ENCODE measurements at places on chromosomes 3 and 15.

- no peak for DNase-seq
These were observed 406.4 kb upstream of the PROK2 start for GRCh38 chr3:72191209-72191960.

DNA sequence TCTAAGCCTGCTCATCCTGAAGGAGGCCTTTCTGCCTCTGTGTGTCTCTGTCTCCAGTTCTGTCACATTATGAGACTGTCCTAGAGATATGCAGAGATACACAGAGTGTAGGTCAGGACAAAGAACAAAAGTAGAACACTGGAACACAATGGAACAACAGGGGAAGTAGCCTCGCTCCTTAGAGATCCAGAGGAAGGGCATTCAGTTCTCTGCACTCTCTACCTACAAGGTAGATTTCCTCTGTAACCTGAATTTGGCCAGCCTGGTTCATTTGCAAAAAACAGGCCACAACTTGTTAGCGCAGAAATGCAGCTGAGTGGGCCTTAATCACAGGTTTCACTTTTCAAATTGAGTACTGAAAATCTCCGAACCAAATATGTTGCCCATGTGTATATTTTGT is 19.4 kb downstream of the NEK10 start:
- no peak for DNase-seq

DNA sequence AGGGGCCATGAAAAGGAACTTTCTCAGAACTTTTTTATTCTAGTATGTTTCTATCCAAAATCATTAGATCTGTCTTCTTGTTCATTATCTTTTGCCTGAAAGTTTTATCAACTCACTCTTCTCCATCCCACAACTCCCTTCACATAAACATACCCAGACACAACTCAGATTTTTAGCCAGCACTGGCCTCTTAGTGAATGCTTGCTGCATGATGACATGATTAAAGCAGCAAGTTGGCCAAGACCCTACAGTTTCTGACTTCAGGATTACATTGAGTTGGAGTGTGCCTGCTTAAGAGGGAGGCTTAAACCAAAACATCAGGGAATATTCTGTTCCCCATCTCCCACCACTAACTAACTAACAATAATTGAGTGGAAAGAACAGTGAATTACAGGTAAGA is 38.1 kb downstream of the PLSCR2 start:
- DNase-seq = no peak

DNA sequence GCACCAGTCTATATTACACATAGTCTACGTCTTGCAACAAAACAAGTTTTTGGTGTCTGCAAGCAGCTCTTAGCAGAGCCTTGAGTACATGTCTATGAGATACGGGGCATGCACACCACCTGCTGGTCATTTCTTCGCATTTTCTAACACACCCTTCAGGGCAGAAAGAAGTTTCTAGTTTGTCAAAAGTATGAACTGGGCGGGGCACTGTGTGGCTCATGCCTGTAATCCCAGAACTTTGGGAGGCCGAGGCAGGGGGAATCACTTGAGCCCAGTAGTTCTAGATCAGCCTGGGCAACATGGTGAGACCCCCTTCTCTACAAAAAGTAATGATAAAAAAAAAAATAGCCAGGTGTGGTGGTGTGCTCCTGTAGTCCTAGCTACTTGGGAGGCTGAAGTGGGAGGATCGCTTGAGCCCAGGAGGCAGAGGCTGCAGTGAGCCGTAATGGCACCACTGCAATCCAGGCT is 64.2 kb upstream of the ARL8B start:
- DNase-seq = peak; percentile 64

GRCh38 chr3:141860766-141861513 is 15.5 kb upstream of the ATP1B3 start:
- DNase-seq = no peak

- DNase-seq = no peak
These were observed 21.5 kb downstream of the FAM43A start for GRCh38 chr3:194707147-194707540.

DNA sequence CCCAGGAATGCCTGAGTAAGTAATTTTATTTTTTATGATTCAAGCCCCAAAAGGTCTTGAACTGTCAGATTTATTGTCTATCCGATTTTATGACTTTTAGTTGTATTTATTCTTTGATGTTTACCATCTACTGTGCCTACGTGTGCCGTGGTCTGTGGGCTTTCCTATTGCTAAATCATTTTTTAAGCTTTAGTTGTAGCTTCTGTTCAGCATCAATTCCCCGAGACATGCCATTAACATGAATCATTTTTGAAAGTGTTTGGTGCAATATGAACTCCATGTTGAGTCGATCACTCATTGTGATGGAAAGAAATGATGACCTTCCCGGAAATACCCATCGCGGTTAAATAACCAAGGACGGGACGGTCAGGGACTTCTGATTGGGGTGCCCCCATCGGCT is 268.7 kb upstream of the THRB start:
- no peak for DNase-seq

GRCh38 chr3:186668426-186668825 is 2.6 kb downstream of the HRG start:
- DNase-seq = no peak

GRCh38 chr15:27868828-27869404 is 230.2 kb downstream of the OCA2 start:
- DNase-seq = no peak

DNA sequence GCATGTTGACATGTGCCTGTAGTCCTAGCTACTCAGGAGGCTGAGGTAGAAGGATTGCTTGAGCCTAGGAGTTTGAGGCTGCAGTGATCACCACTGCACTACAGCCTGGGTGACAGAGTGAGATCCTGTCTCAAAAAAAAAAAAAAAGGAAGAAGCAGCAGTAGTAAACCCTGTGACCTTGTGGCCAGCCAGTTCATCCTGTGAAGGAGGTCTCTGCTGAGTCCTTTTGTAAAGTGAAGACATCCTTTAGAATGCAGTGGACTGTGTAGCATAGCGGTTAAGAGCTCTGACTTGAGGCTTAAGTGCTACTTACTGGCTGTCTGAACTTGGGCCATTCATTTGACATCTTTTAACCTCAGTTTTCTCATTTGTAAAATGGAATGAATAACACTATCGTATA is 8.3 kb downstream of the EXOSC7 start:
- DNase-seq = no peak

DNA sequence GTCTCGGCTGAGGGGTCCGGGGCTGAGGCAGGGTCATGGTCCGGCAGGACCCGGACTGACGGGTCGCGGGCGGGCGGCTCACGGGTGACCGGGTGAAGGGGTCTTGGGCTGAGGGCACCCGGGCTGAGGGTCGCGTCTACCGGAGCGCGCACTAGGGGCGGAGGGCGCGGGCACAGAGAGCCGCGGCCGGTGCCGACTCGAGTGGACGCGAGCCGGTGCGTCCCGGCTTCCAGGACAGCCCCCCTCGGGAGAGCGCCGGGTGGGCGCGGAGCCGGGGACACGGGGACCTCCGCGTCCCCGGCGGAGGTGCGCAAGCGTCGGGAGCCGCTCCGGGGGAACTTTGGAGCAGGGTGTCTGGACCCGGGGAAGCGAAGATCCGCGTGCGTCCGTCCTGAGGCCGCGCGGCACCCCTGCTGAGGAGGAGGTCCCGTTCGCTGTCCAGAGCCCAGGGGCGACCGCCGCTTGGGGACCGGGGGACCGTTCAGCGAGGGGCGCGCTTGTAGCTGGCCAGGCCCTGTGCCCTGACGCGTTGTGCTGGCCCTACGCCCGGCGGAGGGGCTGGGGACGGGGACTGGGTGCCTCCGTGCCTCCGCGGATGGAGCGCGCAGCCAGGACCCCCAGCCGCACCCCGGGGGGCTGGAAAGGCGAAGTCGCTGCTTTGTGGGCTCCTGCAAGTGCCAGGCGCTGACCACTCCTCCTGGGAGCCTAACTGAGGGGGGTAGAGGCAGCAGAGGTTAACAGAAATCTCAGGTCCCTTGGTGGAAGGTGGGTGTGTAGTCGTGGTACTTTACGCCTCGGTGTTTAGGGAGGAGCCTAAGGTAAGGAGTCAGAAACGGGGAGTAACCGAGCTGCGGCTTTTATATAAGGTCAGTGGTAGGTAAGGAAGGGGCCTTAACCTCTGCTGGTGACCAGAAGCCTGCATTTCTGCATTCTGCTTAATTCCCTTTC is at the start of gene PPARG:
TSS of gene PPARG (plus strand) at position 889 of the 948 bp plus-strand sequence. CDS start 90,642 bp downstream, outside the sequence.
- DNase-seq = no peak

GRCh38 chr15:51750792-51751696 is at the start of gene TMOD2:
TSS of gene TMOD2 (plus strand) at chr15:51751597. CDS start at chr15:51766442, 14,845 bp downstream.
- DNase-seq = no peak

GRCh38 chr3:42013691-42014457 is 52.0 kb upstream of the ULK4 start:
- DNase-seq = no peak

- DNase-seq = no peak
These were observed 3.8 kb upstream of the GABPB1 start for GRCh38 chr15:50358845-50359244.

- no peak for DNase-seq
These were observed 1.3 kb downstream of the SACM1L start for GRCh38 chr3:45690336-45691035.

GRCh38 chr3:40876009-40876408 is 323.3 kb upstream of the CTNNB1 start:
- DNase-seq = no peak

GRCh38 chr3:143220741-143221140 is 101.2 kb downstream of the CHST2 start:
- DNase-seq = no peak

- no peak for DNase-seq
These were observed 19.4 kb upstream of the SERPINI2 start for GRCh38 chr3:167493244-167493643.

GRCh38 chr3:42300013-42300412 is 34.0 kb upstream of the CCK start:
- DNase-seq = no peak

DNA sequence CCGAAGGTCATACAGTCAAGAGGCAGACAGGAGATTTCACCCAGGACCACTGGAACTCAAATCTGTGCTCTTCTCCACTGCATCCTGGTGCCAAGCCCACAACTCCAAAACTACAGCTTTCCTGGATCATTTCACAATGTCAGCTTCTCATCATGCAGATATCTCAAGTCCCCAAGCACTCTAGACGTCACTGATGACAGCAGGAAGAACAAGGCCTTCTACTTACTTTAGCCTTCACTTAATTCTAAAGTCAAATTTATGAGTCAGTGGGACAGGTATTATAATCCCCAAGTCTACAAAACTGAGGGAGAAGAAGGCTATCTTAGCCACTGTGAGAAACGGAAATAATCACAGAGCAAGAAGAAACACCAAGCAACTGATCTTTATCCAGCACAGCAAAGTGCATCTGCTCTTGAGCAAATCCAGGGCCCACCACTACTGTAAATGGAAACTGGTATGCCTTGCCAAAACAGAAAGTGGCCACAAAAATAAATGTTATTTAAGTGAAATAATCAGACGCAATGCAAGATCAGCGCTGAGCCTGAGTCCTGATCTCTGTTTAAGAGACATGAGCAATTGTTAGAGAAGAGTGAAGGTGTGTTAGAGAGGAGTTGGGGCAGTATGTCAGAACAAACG is 928 bp downstream of the RAD18 start:
- DNase-seq = no peak

DNA sequence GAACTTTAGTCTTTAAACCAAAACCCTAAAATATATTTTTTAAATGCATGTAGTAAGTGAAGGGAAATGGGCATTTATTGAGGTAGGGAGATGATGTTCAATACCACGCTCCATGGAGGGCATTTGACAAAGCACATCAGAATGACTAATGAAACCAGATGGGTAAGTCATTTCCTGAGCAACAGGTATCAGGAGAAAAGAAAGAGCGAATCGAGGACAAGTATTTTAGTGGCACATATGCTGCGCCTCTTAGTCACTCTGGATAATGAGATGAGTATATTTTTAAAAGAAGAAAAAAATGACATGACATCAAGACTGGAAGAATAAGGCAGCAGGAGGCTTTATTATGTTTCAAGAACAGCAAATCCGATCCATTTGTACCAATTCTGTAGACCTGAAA is 129.0 kb upstream of the ARHGEF3 start:
- DNase-seq = peak; percentile 2

DNA sequence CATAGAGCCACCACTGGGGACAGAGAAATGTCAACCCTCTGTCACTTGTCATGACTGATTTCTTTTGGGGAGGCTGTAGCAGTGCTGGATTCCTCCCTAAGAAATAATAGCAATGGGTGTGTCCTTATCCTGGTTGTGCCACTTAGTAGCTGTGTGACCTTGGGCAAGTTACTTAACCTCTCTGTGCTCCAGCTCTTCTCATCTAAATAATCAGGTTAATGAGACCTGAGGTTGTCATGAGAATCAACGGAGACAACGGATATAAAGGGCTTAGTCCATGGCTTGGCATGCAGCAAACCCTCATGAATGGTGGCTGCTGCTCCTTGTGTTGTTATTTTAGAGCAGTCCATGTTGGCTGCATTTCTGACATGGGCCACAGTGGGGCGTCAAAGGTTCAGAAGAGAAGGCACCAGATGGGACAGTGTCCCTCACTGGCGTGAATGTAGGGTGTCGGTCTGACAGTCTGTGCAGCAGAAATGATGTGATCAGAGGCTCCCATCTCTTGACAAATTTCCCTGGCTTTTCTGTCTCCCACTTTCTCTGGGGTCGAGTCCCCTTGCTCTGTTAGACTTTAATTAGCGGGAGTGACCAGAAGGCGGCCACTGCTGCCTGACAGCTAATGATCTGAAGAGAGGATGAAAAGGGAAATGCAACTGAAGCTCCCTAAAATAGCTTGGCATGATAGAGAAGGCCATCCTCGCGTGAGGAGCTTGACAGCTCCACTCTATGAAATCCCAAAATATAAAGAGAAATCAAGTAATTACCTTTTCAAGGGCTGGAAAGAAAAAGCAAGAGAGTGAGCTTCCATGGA is 209.4 kb downstream of the CADPS start:
- no peak for DNase-seq

GRCh38 chr15:82081914-82082762 is 36.3 kb upstream of the MEX3B start:
- peak; percentile 41 for DNase-seq

DNA sequence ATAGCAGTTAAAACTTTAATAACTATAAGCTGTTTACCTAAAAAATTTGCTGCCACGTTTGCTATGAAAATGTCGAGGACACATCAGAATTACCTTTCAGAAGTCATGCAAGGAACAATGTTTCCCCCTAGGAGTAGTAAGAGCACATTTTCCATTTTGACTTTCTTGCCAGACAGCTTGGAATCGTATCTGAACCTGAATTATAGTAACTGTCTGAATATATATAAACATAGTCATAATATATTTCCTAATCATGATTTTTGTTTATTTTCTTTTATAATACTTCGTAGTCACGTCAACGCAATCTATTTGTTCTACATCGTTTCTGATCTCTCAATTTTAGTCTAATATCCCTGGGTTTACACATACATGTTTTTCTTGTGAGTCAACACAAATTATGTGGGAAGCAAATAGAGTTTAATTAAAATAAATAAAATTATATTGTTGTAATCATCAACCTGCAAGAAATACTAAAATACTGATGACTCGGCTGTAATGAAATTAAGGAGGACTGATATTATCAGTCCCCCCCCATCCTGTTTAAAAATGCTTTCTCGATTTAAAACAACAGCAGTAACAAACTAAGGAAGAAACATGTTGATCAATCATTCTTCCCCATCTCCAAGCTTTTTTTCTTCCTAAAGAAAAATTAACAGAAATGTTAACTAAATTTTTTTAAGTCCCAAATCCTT is 78.4 kb downstream of the MME start:
- DNase-seq = no peak

Data from HS-5 (cell line).